ENCODE measurements at places on chromosomes 12 and 14. TPM values are rescaled to one million over a fixed set of nuclear protein-coding genes. Genes with fewer than 3 reads are reported as not detected.

Gene BMP4
- polyA plus RNA-seq: 51.9 TPM

Gene GYS2
- not detected for polyA plus RNA-seq

DNA sequence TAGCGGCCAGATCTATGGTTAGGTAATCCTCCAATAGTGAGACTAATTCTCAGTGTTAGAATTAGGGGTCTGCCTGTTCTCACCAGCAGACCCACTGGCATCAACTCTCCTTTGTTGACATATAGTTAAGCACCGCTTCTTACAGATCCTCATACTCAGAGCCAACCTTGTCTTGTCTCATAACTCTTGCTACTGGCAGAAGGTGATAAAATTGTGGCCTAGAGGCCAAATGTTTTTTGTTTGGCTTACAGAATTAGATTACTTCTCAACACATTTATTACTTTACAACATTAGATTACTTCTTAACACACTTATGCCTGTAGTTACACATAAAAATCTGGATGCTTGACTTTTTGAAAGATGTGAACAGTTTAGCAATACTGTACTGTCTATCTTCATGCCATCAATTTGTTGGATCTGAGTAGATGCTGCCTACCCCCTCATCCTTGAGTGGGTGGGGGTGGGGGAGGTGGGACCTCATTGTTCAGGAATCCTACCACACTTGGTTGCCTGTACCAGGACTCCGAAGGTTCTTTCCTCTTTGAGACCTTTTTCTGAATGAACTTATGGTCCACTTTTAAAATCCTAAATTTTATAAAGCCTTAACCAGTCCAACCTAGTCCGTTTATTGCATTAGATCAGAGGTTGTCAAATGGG, 7.0 kb downstream of the MTHFD1 start:
- no peak for DNase-seq

DNA sequence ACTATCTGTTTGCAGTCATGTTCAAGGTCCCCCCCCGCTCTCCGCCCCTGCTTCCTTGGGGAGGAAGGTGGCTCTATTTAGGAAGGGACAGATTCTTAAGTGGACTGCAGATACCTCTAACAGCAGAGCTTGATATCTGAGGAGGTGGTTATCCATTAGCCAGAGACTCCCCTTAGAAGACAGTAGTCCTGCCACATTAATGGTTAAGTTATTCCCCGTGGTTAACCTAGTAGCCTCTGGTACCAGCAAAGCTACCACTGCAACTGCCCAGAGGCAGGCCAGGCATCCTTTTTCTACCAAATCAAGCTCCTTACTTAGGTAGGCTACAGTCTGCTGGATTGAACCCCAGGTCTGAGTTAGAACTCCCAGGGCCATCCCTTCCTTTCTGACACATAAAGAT, 162.1 kb upstream of the AVPR1A start:
- no peak for DNase-seq

- DNase-seq: no peak
Measured at GRCh38 chr14:58167057-58167456, 15.0 kb upstream of the ARMH4 start.

- no peak for DNase-seq
Measured at GRCh38 chr12:62530596-62530995, 64.0 kb downstream of the MON2 start.

DNA sequence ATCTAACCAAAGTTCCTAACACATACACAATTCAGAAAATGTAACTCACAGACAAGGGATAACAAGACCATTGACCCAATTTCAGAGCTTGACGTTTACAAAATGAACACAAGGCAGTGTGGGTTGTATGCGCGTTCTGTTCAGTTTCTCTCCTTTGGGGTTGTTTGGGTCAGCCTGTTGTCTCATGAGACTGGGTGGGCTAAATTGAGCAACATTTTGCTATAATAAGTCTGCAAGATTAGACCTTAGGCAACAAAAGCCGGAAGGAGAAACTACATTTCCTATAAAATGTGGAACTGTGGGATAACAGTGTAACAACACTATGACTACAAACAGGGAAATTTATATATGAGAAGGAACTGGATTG, 18.8 kb upstream of the LTA4H start:
- no peak for DNase-seq

- DNase-seq: no peak
Measured at GRCh38 chr12:69225251-69225910, 14.0 kb upstream of the CPSF6 start.

GRCh38 chr12:2017546-2018337, 13.5 kb upstream of the DCP1B start:
- no peak for DNase-seq

Gene ASCL1
- 0.14 TPM for polyA plus RNA-seq

GRCh38 chr12:51752234-51752889, 96.2 kb downstream of the FIGNL2 start:
- no peak for DNase-seq

Gene NRIP2
- 35.5 TPM for polyA plus RNA-seq

DNA sequence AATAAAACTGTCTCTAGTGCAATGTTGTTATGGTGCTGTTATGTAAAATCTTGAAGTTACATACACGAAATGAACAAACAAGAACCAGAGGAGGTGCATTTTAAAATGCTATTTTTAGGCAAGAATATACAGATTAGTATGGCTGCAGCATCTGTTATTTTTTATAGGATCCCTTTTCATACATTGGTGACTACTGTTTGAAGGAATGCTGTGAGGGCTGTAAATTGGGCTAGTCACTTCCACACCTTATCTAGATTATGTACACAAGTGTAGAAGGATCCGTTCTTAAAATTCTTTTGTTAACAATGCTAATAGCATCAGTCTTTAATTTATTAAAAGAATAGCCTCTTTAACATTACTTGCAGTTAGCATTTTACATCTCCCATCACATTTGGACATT, 284.3 kb upstream of the MDGA2 start:
- DNase-seq: no peak

DNA sequence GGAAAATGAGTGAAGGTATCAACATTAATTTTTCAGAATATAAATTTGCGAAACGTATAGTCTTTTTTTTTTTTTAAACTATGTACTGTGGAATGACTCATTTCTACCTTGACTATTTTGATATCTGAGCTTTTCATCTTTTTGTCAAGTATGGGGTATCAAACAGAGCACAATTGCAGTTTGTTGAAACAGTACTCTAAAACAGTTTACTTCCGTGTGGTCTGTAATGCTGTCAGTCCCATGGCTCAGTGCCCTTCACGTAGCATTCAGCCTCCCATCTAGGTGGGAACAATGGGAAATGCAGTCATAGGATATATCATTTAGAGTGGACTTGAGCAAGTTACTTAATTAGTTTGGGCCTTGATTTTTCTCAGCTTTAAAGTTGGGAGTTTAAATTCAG, 139.5 kb downstream of the ERC1 start:
- no peak for DNase-seq

- DNase-seq: no peak
Measured at GRCh38 chr12:40248585-40249297, 23.9 kb downstream of the LRRK2 start.

GRCh38 chr14:75200451-75200850, 24.0 kb upstream of the TMED10 start:
- no peak for DNase-seq

- DNase-seq: no peak
Measured at GRCh38 chr14:94366146-94366915, 22.1 kb downstream of the SERPINA1 start.

DNA sequence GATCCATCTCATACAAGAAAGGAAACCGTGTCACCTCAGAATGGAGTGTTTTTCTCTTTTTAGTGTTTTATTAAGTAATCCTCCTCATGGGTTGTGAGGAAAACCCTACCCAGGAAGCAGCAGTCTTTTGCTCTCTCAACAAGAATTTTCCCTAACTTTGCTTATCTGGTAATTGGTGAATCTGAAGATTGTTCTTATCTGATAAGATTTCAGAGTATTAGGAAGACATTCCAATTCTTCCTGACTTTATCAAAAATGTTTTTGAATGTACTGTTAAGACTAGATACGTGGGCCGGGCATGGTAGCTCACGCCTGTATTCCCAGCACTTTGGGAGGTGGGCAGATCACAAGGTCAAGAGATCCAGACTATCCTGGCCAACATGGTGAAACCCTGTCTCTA, 86.0 kb downstream of the PHLDA1 start:
- DNase-seq: no peak

Gene AMN
- polyA plus RNA-seq: 43.3 TPM

- no peak for DNase-seq
Measured at GRCh38 chr14:94611179-94611578, 1.0 kb upstream of the SERPINA3 start.

DNA sequence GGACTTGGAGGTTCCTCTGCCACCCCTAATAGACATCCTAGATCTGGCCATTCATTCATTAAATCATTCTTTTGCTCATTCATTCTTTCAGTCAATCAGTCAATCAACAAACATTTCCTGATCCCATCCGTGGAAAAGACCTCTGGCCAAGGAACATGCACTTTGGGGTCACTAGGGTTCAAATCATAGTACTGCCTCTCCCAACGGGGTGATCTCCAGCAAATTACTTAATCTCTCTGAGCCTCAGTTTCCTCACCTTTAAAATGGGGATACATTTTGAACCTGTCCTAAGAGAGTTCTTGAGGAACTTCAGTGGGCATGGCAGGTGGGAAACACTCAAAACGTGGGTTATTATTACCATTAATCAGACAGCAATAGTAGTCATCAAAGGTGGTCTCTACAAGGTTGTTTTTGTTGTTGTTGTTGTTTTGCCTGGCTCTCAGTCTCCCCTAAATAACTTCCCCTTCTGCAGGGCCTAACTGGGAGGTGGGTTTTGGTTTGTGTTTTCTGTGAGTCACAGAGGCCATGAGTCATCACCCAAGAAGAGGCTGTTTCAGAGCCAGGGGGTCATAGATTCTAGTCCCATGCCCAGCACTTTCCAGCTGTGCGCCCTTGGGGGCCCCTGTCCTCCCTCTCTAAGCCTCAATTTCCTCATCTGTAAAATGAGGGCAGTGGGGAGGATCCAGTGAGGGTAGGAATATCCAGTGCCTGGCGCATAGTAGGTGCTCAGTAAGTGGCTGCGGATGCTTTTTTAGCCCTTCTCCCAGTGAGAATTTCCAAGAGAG, 16.9 kb upstream of the FAM222A start:
- DNase-seq: no peak

Gene IL22
- polyA plus RNA-seq: not detected

GRCh38 chr12:46557539-46558373, 185.2 kb upstream of the SLC38A2 start:
- DNase-seq: no peak

DNA sequence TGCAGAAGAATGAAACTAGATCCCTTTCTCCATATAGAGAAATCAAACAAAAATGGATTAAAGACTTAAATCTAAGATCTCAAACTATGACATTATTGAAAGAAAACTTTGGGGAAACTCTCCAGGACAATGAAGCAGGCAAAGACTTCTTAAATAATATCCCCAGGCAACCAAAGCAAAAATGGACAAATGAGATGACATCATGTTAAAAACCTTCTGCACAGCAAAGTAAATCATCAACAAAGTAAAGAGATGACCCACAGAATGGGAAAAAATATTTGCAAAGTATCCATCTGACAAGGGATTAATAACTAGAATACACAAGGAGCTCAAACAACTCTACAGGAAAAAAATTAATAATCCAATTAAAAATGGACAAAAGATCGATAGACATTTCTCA, 101.0 kb downstream of the RALGAPA1 start:
- no peak for DNase-seq

DNA sequence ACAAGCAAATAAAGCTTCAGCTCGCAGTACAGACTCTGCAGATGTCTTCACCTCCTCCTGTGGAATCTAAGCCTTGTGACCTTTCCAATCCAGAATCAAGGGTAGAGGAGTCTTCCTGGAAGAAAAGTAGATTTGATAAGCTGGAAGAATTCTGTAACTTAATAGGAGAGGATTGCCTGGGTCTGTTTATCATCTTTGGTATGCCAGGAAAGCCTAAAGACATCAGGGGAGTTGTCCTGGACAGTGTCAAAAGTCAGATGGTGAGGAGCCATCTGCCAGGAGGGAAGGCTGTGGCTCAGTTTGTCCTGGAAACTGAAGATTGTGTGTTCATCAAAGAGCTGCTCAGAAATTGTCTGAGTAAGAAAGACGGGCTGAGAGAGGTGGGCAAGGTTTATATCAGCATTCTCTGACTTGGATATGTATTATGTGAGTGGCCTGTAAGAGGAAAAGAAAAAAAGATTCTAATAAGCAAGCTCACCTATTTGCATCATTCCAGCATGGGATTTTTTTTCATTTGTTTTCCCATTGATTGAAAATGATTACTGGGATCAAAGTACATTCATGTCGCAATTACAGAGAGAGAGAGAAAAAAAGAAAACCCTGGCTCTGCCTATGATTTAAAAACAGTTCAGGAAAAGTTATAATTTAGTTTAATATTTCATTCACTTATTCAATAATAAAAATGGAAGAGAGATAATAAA, 767 bp downstream of the REP15 start:
- no peak for DNase-seq

Gene LDHB
- 1,798 TPM for polyA plus RNA-seq

Gene TESPA1
- 0.49 TPM for polyA plus RNA-seq

Gene CACNA2D4
- 2.6 TPM for polyA plus RNA-seq

Gene SFSWAP
- polyA plus RNA-seq: 38.6 TPM

DNA sequence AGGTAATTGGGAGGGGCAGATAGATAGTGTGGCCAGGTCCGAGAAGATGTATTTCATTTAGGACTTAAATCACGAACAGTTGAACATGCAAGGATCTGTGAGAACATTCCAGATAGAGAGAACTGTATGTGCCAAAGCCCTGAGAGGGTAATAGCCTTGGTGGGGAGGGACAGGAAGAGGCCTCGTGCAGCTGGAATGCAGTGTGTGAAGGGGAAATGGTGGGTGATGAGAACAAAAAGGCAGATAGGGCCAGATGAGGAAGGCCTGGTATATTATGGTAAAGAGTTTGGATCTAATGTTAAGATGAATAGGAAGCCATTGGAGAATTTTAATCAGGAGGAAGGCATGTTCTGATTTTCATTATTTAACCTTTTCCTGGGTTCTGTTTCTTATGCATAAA, 136.3 kb downstream of the TPH2 start:
- DNase-seq: no peak

DNA sequence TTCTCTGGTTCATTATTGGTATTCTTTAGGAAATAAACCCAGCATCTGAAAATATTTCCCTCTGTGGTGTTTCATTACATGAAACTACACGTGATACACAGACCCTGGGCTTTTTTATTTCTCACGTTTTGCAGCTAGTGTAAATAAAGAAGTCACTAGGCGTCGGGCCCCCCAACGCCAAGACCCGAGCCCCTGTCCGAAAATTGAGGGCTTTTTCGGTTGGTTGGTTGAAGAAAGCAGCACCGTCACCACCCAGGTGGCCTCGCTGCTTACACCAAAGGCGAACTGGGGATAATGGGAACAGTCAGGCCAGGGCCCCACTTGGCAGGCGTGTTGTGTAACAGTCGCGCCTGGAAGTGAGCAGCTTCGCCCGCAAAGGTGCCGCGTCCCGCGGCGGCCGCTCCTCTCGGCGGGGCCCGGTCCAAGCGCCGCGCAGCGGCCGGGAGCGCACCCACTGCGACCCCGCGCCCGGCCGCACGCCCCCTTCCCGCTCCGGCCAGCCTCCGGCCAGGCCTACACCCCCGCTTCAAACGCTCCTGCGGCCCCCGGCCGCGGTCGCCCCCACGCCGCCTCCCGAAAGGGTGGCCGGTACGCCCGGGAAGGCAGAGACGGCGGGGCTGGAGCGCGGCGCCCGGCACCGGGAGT, 1.2 kb downstream of the DUSP16 start:
- no peak for DNase-seq

Gene ADCY6
- polyA plus RNA-seq: 113 TPM

Gene VRTN
- polyA plus RNA-seq: not detected

Gene FGF23
- polyA plus RNA-seq: 0.06 TPM

Gene KRT78
- polyA plus RNA-seq: not detected
